Activated T-cell treated with anti-CD3 and anti-CD28 coated beads, Interleukin-2, amount 50 U/mL, for 72 hours (primary cell): ENCODE measurements at places on chromosomes 7 and 10. TPM values are rescaled to one million over a fixed set of nuclear protein-coding genes. Genes with fewer than 3 reads are reported as not detected.
A peak's percentile ranks its signal among the peaks of the same experiment; 100 is the strongest.

DNA sequence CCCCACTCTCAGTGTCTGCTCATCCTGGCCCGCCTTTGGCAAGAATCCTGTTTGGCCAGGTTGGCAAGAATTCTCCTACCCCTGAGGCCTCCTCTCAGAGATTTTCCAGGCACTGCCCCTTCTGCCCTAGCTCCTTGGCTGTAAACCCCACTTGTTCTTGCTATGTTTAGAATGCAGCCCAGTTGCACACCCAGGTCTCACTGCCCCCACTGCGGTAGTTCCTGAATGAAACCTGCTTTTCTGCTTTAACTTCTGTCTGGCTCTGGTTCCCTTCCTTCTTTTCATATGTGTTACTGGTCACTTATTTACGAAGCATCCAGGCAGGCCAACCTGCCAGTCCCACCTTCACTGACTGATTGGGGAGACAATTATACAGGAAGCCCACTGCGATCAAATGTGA lies 576.9 kb downstream of the GLRX3 start:
- no peak for DNase-seq

- no peak for DNase-seq
Observed at GRCh38 chr10:101856626-101857025, 13.0 kb upstream of the KCNIP2 start.

- no peak for DNase-seq
Observed at GRCh38 chr10:108452533-108452932, 1288.0 kb upstream of the SORCS1 start.

The NEUROD6 gene
- total RNA-seq = not detected

DNA sequence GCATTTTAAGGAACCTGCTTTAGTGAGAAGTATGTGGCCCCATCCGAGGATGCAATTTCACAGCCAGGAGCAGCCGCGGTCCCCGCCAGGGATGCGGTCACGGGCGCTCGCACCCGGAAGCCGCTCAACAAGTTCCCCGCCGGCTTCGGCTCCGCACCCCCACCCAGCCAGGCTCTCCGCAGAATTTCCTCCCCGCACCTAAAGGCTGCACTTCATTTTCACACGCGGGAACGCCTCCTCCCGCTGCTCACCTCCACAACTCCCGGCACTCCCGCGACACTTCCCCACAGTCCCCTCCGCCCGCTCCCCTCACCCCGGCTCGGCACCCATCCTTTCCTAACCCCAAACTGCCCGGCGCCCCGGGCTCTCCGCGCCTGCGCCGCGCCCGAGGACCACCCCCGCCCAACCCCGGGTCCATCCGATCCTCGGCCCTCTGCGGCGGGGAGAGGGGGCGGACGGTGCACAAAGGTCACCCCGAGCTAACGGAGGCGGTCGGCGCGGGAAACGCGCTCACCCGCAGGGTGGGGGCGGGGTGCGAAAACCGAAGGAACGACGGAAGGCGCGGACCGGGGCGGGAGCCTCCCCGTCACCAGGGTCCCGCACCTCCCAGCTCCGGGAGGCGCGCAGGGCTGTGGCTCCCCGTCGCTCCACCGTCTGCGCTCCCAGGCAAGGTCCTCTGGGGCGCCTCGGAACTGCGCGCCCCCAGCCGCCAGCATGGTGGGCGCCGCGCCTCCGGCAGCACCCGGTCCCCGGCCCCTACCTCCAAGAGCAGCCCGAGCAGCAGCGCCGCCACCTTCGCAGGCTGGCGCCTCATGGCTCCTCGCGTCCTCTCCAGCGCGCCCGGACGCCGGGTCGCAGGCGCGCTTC lies 558 bp downstream of the VOPP1 start:
- DNase-seq = peak; percentile 71
